ENCODE measurements at places on chromosomes 6 and 20.
A peak's percentile ranks its signal among the peaks of the same experiment; 100 is the strongest.

- peak; percentile 86 for DNase-seq
Measured at GRCh38 chr20:25057234-25058050, 497 bp downstream of the ACSS1 start.

DNA sequence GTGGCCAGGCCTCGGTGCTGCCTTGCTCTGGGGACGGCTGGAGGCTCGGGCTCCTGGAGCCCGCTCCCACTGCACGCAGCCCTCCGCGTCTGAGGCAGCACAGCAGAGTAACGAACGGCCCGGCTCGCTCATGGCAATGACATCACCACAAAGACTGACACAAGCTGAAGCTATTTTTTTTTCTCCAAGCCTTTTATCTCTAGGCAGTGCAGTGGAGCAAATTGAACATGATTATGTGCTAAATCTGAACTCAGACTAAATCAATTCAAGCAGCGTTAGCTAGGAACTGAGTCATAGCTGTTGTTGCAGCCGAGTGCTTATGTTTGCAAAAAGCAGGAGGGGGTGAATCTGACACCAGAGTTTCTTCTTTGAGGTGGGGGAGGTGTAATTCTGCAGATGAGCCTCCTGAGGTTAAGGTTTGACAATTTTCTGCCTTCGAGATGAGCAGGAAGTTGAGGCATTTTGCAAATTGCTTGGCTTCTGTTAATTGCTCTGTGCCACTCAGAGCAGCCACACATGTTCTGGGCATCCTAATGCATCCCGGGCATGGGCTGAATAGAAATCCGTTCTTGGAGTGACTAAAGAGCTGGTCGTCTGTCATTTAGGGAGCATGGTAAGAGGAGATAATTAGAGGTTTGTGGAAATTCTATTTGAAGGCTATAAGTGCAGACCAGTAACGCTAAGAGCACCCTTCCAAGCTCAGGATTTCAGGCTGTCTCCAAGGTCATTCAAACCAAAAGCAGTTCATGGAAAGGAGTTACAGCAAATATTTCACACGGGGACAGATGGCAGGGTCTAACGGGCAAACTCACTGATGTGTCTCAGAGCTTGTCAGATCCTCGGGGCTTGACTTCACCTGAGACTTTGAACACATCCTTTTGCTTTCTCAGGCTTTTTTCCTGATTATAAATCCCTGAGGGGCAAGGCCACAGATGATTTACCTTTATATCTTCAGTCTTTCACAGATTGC is 155.1 kb upstream of the ENPP5 start:
- DNase-seq = peak; percentile 32

DNA sequence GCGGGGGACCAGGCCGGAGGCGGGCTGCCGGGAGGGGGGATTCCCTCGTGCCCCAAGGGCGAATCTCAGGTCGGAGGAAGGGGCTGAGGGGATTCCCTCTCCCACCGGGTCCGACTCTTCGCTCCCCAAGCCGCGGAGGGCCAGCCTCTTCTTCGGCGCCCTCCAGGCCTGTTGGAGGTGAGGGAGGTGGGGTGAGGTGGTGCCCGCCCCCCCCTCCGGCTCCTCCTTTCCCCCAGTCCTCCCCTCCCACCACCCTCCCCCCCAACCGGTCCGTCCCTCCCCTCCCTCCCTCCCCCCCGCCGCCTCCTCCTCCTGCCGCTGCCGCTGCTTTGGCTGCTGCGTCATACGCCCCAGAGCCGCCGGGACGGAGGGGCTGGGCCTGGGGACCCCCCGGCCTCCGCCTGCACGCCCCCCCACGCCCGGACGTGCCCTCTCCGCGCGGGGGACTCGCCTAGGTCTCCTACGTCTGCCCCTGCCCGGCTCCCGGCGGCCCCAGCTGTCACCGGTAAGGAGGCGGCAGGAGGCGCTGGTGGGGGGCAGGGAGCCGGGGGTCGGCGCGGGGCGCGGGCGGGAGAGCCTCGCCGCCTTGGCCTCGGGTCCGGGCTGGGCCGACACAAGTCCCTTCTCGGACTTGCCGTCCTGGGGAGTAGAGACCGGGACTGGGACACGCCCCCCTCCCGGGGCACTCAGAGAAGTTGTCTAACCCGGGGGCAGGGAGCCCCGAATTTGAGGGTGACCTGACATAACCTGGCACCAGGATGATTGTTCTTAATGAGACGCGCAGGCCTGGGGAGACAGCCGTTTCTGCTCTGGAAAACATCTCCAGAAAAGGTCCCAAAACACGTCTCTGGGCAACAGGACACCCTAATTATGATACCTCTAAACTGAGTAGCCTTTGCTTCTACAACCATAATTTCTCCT is at the start of gene PHF1:
TSS of gene PHF1 (plus strand) at position 304 of the 921 bp plus-strand sequence. CDS start 1,250 bp downstream, outside the sequence.
- no peak for DNase-seq

- no peak for DNase-seq
Measured at GRCh38 chr6:154356690-154357089, at the start of gene IPCEF1. TSS of gene IPCEF1 (minus strand) at chr6:154356803. CDS start at chr6:154265947, 90,856 bp downstream.

GRCh38 chr6:113936093-113936934 is 34.6 kb downstream of the HDAC2 start:
- DNase-seq = peak; percentile 53

- DNase-seq = no peak
Measured at GRCh38 chr6:113763311-113763766, 93.8 kb upstream of the MARCKS start.

DNA sequence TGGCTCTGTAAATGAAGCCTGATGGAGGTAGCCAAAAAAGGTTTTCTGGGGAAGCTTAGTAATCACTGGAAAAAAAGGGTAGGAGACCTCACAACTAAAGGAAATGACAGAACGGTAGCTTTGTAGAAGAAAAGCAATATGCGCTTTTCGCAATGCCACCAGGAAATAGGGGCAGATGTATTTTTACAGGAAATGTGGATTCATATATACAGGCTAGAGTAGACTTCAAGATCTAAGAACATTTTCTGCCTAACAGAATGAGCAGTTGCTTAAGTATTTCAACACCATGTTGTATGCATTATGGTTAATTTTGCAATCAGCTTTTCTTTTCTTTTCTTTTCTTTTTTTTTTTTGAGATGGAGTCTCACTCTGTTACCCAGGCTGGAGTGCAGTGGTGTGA is 219.6 kb downstream of the CD83 start:
- no peak for DNase-seq

GRCh38 chr20:20369250-20370093 is 1.6 kb downstream of the INSM1 start:
- DNase-seq = no peak

DNA sequence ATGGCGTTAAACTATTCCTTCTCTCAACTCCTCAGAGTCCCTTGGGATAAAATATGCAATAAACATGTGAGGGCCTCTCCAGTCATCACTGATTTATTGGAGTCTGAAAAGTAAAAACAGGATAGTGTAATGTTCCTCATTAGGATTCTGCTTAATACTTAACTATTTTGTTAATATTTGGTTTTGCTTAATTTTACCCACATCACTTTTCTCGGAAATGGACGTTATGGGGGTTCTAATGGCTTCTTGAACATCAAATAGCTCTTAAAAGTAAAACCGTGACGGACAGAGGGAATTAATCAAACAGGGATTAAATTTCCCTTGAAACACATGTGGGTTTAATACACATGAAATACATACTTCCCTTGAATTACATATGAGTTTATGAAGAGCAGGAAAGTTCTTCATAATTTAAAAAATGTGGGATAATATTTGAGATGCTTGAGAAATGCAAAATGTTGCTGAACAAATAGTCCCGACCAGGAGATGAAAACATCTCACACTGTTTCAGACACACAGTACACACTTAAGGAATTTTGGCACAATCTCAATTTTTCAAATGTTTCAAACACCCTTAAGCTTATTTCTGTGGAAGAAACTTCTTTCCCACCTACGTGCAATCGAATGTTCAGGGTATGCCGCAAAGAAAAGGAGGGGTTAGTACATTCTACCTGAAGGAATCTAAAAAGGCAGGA is 38.4 kb upstream of the EIF2S2 start:
- DNase-seq = no peak

DNA sequence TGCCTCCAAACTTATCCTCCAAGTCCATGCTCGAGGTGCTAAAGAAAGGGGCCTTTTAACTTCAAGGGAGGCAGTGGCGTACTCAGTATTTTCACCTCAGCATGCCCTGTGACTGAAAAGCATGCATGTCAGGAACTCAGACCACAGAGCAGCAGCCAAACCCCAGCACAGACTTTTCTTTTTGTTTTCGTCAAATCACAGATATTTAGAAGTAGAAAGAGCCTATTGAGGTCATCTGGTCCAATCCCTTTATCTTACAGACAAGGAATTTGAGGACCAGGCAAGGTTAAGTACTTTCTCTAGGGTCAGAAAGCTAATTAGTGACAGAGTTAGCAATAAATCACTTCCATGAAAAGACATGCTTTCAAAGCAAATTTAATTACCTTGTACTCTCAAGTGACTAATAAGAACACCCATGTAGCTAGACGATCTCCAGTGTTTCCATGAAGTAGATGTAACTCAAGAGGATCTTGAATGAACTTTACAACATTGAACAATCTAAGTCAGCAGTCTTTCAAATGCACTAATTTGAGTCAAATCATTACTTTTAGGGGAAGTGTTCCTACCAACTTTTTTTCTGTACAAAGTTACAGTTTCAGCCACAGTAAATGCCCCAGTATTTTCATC is 35.9 kb downstream of the MOXD1 start:
- DNase-seq = no peak

DNA sequence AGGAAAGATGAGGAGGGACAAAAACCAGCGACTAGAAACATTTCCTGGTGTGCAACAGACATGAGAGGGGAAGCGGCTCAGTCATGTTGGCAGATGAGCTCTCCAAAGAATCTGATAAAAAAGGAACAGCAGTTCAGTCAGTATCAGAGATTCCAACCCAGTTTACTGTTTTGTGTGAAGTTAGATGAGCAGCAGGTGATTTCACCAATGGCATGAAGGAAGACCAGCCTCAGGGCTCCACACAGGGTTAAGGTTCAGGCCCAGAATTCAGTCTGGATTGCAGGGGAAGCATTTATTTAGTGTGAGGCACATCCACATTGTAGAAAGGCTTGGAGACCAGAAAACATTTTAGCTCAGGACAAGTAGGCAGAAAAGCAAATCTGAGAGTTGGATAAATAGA is 317.8 kb downstream of the C6orf118 start:
- no peak for DNase-seq

DNA sequence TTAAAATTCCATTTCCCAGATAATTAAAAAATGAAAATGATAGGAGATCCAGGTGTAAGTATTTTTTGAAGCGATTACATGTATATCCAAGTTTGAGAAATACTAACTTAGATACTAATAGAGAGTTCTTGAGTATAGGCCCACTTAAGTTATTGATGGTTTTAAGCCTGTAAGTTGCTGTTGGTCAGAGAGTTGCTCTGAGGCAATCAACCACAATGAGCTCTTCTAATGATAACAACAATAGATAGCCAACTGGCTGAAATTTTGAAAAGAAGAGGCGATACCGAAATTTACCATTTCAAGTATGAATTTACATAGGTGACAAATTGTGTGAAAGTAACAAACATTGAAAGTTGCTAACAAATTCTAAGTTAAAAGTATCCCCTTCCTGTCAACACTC is 209.5 kb downstream of the MANEA start:
- no peak for DNase-seq

DNA sequence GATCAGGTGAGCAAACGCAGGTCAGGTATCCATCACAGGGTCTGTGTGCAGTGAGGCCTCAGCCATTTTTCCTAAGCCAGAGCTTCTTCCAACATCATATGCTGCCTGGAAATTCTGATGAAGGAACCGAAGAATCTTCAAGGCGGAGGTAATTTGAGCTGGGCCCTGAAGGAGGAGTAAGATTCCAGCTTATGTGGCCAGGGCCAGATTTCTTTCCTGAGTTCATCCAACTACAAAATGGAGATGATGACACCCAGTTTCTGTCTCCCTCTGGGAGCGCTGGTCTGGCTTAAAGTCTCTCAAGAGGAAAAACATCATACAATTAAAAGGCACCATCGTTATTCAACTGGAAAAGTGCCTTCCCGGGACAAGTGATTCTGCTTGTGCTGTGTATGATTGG is 6.9 kb upstream of the MANBAL start:
- DNase-seq = no peak

DNA sequence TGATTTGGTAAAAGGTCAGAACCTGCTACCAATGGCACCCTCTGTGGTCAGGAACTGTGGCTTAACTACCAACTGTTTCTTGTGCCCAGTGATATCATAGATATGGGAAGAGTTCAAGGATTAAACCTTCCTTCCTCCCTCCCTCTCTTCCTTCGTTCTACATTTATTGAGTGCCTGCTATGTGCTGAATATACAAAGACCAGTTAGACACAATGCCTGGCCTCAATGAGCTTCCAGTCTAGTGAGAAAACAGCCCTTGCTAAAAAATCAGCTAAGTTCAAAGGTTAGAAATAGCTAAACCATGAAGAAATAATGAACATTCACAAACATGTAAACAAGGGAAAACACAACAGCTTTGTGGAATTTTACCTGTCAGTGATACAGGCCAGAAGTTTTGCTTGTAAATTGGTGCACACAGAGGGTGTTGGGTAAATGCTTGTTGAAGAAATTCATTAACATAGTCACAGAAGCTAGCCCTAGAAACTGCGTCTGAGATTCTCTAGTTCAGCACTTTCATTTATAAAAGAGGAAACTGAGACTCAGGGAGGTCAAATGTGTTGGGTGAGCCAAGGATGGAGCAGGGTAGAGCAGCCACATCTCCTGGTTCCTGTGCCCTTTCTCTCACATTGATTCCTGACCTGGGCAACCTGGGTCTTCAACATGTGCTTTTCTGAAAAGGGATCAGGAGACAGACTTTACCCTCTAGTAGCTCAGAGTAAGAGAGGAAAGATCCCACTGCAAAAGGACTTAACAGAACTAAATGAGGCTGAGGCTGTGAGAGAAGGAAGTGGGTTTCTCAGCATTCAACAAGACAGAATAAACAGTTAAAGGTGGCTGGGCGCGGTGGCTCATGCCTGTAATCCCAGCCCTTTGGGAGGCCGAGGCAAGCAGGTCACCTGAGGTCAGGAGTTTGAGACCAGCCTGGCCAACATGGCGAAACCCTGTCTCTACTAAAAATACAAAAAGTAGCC is 14.4 kb upstream of the FOXO3 start:
- DNase-seq = no peak

DNA sequence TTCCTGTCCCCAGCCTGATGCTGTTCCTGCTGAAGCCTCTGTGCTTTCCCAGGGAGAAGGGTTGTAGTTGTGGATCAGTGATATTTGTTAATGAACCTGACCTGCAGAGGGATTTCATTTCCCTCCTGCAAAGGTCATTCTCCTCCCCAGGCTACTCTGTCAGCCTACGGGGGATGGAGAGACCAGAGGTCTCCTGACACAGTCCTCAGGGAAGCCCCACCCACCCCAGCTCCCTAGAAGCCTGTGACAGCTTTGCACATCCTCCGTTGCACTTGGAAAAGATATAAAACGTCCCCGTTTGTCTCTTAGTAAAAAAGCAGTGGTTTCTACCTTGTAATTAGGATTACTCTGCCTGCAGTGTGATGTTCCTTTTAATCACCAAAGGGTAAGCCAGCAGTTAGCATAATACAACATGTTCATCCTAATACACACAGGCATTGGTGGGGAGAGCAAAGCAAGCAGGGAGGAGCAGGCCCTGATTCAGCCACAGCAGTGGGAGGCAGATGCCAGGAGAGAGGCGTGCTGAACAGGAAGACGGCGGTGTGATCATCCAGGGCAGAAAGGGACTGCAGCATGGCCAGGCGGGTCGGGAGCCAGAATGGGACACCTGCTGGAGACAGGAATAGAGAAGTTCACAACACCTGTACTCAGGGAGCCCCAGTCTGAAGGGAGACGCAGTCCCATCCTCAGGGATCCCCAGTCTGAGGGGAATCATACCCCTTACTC is 293.5 kb downstream of the LRFN2 start:
- DNase-seq = no peak

GRCh38 chr20:57653546-57653900 is 33.3 kb upstream of the ZBP1 start:
- no peak for DNase-seq

Data from CD4-positive, alpha-beta T cell treated with Interleukin-21 for 1 hour (primary cell).